ENCODE measurements at places on chromosomes 7 and 10.

DNA sequence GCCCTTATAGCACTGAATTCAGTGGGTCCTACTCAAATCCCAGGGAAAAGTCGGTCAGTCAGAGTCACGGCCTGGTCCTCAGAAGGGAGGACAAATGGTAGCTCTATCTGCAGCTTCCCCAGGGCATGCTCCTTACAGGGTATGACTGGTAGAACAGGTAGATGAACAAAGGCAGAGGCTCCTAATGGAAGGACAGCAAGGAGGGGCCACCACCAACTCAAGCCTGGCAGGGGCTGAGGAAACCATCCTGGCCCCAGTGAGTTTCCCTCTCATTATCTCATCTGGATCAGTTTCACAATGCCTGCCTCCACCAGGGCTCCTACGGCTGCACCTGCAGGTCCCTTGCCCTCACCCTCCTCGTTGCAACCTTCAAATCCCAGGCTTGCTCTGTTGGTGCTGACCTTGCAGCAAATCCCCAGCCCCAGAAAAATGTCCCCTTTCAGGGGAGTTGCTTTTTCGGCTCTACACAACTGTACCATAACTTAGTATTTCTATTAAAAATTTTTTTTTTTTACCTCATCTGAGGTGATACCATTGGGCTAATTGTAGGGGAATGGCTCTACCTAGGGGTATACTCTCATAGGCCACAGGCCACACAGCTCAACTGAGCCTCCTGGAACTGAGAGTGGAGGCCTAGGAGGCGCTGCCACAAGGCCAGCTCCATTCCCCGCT is 2.4 kb upstream of the MYO1G start:
- no peak overlapping the region for H3K4me3 ChIP-seq
- no peak for DNase-seq
- H3K27ac ChIP-seq, result no peak overlapping the region
- H3K36me3 ChIP-seq, result peaks cover 34% of the 10 kb centered on the region

- H3K27ac ChIP-seq, result no peak overlapping the region
- no peaks in the 10 kb centered on the region for H3K27me3 ChIP-seq
- H3K36me3 ChIP-seq, result no peaks in the 10 kb centered on the region
- DNase-seq, result no peak
- no peak overlapping the region for H3K4me3 ChIP-seq
Measured at GRCh38 chr10:112491144-112491543, 44.1 kb downstream of the VTI1A start.

DNA sequence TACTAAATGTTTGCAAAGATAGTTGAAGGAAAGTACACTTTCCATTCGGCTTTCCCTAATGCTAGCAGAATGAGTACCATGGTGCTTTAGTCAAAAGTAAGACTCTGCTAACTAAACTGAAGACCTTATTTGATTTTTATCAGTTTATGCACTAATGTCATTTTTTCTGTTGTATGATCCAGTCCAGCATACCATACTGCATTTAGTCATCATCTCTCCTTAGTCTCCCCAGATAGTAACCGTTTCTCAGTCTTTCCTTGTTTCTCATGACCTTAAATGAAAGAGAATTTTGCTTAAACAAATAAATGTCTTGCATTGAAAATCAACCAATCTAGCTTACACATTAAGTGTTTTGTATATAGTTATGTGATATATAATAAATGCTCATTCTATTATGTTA is 529.5 kb upstream of the SEMA3D start:
- no peak overlapping the region for H3K27ac ChIP-seq
- no peaks in the 10 kb centered on the region for H3K4me1 ChIP-seq
- H3K36me3 ChIP-seq, result no peaks in the 10 kb centered on the region
- H3K27me3 ChIP-seq, result no peaks in the 10 kb centered on the region

DNA sequence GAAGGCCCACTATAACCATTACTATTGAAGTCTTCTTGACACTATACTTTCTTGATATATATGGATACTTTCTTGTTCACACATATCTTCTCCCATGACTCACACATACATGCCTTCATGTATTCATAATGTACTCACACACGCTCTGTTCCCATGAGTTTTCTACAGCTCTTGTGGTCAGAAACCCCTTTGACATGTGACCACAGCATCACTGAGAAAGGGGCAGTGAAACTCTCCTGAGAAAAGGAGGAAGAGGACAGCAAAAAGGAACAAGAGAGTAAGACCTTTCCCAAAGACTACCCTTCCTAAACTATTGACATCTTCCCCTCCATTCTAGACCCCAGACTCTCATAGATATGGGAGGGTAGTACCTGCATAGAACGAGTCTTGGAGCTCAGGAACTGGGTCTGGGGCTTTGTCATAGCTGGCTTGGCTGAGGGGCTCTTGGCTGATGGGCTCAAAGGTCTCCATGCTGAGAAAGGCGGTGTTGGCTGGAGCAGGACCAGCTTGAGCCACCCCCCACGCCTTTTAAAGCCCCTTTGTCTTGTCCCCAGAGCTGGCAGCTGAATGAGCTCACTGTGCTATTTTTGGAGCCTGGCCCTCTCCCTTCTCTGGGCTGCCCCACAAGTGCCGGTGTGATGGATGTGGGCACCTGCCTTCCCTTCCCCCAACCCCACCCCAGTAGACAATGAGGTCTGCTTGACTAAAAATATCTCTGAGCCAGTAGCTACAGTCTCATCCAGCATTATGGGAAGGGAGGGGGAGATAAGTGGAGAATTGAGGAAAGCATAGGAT is 5.1 kb downstream of the SYNPO2L start:
- no peaks in the 10 kb centered on the region for H3K36me3 ChIP-seq
- H3K27ac ChIP-seq, result peak overlapping the region; percentile 79
- peak overlapping the region; percentile 55 for H3K4me3 ChIP-seq
- peak; percentile 83 for DNase-seq

DNA sequence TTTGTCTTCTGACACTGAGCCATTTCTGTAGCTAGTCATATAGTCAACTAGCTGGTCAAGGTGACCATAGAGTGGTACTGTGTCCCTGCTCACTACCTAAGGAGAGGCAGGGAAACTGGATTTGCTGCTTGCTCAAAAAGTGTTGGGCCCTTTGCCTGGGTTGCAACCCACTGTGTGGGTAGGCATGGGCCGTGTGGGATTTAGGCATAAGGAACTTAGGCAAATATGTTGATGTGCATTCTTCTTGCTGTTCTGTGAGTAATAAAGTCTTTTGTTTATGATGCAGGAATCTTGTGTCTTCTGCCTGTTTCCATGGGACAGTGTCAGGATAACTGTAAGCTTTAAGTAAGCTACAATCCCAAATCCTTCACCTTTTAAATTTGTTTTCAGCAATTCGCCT is 23.1 kb upstream of the TCTN3 start:
- no peaks in the 10 kb centered on the region for H3K27me3 ChIP-seq
- no peak for DNase-seq
- H3K36me3 ChIP-seq, result no peaks in the 10 kb centered on the region
- H3K27ac ChIP-seq, result no peak overlapping the region
- no peaks in the 10 kb centered on the region for H3K4me1 ChIP-seq

GRCh38 chr7:107725138-107725740 is 18.7 kb upstream of the CBLL1 start:
- H3K4me3 ChIP-seq, result no peak overlapping the region
- no peak overlapping the region for H3K27ac ChIP-seq

- DNase-seq, result peak; percentile 71
- H3K4me3 ChIP-seq, result no peak overlapping the region
- no peak overlapping the region for H3K27ac ChIP-seq
- H3K27me3 ChIP-seq, result no peaks in the 10 kb centered on the region
- no peaks in the 10 kb centered on the region for H3K36me3 ChIP-seq
Measured at GRCh38 chr10:70461397-70462348, 16.9 kb upstream of the PALD1 start.

DNA sequence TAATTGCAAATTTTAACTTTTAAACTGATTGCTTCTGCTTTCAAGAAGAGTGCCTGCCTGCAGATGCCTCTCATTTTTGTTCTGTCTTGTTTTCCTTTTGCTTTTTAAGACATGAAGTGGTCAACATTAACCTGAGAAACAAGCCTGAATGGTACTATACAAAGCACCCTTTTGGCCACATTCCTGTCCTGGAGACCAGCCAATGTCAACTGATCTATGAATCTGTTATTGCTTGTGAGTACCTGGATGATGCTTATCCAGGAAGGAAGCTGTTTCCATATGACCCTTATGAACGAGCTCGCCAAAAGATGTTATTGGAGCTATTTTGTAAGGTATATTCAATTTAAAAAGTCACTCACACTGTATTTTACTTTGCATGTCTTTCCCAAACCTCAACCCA is 8.8 kb downstream of the GSTO2 start:
- no peak for DNase-seq
- no peaks in the 10 kb centered on the region for H3K36me3 ChIP-seq
- H3K4me1 ChIP-seq, result peaks cover 7% of the 10 kb centered on the region
- H3K27me3 ChIP-seq, result peaks cover 14% of the 10 kb centered on the region
- H3K4me3 ChIP-seq, result no peak overlapping the region

DNA sequence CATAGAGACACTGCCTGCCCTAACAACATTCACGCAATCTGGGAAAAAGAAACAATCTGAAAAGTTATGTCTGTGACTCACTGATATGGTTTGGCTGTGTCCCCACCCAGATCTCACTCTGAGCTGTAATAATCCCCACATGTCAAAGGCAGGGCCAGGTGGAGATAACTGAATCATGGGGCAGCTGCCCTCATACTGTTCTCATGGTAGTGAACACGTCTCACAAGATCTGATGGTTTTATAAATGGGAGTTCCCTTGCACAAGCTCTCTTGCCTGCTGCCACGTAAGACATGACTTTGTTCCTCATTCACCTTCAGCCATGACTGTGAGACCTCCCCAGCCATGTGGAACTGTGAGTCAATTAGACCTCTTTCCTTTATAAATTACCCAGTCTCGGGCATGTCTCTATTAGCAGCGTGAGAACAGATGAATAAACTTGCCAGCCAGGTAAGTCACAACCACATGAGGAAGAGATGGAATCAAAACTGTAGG is 341.5 kb upstream of the AOAH start:
- H3K4me3 ChIP-seq, result no peak overlapping the region
- H3K27me3 ChIP-seq, result no peaks in the 10 kb centered on the region
- H3K4me1 ChIP-seq, result no peaks in the 10 kb centered on the region

GRCh38 chr10:48607356-48608278 is 2.7 kb upstream of the ARHGAP22 start:
- no peak overlapping the region for H3K4me3 ChIP-seq
- no peak for DNase-seq
- H3K27me3 ChIP-seq, result peaks cover 8% of the 10 kb centered on the region

GRCh38 chr10:85610381-85611092 is 756.1 kb downstream of the GRID1 start:
- H3K4me3 ChIP-seq, result no peak overlapping the region
- DNase-seq, result no peak
- H3K27me3 ChIP-seq, result no peaks in the 10 kb centered on the region
- no peaks in the 10 kb centered on the region for H3K36me3 ChIP-seq

DNA sequence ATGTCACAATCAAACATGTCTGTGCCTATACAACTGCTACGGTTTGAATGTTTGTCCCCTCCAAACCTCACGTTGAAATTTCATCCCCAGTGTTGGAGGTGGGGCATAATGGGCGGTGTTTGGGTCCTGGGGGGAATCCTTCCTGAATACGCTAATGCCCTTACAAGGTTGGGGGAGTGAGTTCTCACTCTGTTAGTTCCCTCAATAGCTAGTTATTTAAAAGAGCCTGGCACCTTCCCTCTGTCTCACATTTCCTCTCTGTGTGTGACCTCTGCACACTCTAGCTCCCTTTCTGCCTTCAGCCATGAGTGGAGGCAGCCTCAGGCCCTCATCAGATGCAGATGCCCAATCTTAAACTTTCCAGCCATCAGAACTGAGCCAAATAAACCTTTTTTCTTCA is 129.5 kb downstream of the GRM8 start:
- H3K36me3 ChIP-seq, result no peaks in the 10 kb centered on the region
- H3K4me3 ChIP-seq, result no peak overlapping the region
- H3K27ac ChIP-seq, result no peak overlapping the region

GRCh38 chr10:5443429-5443828 is 31.1 kb downstream of the NET1 start:
- no peak overlapping the region for H3K27ac ChIP-seq
- H3K4me3 ChIP-seq, result no peak overlapping the region
- no peaks in the 10 kb centered on the region for H3K27me3 ChIP-seq
- DNase-seq, result no peak
- no peaks in the 10 kb centered on the region for H3K36me3 ChIP-seq

Data from heart left ventricle (tissue), 16 donors.